ENCODE measurements at places on chromosomes 4 and X.

GRCh38 chr4:138833974-138834373 lies 181.6 kb upstream of the NOCT start:
- DNase-seq = no peak

- no peak for DNase-seq
Observed at GRCh38 chrX:76279007-76279406, 106.1 kb downstream of the PBDC1 start.

DNA sequence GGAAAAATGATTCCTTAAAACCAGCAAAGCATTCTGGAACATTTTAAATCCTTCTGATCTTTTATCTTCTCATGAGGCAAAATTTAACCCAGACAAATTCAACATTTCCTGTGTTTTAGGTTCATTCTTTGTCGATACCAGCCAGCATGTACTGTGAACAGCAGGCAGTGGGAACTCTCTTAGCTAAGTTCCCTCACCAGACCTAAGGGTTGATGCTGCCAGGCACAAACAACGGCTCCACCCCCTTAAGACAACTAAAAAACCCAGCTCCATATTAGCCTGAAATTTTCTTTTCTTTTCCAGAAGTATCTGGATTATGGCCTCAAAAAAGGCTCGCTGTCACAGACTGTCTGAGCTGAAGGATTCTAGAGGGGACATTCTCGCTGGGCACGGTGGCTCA lies 2.4 kb upstream of the RBM47 start:
- DNase-seq = no peak

DNA sequence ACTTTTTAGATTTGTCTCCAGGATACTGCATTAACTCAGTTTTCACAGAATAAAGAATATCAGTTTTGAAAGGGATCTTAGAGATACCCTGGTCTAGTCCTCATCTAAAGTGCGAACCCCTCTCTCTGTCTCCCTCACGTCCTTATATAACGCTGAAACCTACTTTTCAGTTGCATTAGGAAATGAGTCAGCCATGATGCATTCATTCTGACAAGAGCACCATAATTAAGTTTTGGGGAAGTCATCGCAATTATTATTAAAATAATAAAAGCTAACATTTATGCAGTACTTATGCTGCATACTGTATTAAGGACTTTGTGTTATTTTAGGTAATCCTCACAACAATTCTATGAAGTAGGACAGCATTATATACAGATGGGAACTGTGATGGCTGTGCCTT lies 116.1 kb downstream of the REELD1 start:
- DNase-seq = no peak

DNA sequence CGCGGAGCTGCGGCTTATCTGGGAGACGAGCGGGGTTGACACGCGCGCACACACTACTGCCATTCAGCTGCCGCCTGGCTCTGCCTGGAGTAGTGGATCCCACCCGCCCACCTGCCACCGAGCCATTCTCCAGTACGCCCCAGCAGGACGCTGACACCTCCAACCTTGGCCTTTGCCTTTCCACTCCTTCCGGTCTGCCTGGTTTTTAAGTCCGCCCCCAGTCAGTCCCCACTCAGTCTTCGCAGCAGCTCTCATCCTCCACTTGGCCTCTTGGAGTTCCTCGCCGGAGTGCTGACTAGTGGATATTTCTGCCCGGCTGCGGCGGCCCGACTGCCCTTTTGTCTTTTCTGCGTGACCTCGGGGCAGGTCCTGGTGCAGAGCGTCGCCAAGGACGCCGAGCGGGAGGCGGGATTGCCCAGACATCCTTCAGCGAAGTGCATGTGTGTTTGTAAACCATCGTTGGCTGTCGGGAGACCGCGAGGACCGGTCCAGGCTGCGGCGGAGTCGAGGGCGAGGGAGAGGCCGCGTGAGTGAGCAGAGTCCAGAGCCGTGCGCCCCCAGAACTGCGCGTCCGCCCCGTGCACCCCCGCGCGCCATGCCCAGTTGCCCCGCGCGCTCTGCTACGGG lies 1.1 kb downstream of the SLIT2 start:
- peak; percentile 27 for DNase-seq

DNA sequence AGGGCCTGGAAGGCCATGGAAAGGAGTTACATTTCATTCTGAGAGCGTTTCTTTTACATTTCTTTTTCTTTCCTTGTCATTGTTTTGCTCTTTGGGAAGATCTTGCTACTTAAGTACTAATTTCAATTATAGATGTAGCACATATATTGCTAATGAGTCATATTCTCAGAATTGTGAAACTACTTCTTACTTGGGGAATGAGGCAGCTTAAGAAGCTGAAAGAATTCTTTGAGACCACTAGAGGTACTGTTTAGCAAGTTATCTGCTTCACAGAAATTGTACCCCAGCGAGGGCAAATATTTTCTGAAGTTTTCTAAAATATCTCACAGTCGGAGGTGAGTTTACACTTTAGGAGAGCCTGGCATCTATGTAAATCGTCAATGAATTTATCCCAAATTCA lies 100.6 kb downstream of the AFF2 start:
- no peak for DNase-seq

DNA sequence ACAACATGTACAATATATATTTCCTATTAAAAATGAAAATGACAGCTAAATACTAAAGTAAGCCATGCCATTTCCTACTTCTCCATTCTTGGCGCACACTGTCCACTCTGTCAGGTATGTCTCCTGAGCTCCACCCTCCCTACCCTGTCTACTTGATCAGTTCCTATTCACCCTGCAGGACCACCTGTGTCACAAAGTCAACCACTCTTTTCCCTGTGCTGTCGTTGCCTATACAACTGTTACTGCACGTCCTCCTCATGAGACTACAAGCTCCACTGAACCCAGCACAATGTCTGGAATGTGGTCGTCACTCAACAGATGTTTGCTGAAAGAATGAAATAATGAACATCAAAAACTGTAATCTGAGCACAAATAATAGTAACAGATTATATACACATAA lies 54.9 kb downstream of the SLC9A7 start:
- DNase-seq = no peak

DNA sequence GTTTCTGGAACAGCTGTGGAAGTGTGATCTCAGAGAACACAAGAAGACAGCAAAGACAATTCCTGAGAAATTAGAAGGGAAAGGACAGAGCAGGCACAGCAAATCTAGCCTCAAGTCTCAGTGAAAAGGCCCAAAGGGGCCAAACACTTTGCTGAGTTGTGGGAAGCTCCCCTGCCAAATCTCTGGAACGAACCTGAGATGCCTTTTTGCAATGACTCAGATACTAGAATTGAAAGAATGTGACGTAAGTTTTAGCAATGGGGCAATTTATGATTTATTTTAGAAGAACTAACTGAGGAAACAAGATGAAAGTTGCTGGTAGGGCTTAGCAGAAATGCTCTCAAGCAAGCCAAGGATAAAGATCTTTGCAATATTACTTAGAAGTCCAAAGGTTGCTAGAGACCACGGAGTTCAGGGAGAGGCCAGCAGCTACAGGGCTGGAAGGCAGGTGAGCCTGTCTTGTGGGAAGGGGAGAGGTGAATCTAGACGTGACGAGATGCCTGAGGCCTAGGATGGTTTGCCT lies 92.8 kb downstream of the AMELX start:
- no peak for DNase-seq

DNA sequence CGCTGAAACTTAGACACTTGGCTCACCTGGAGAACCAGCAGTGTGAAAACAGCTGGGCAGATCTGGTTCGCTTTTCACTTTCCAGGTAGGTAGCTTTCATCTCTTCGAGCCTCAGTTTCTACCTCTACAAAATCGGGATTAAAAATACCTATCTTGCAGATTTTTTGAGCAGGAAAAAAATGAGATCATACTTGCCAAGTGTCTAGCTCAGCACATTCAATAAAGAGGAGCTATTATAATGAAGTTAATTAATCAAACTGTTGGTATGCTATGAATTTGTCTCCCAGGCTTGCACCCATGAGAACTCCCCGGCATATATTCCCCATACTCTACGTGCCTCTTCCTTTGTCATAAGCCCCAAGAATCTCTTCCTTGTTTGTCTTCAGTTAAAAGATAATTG lies 158.6 kb upstream of the LDB2 start:
- no peak for DNase-seq

DNA sequence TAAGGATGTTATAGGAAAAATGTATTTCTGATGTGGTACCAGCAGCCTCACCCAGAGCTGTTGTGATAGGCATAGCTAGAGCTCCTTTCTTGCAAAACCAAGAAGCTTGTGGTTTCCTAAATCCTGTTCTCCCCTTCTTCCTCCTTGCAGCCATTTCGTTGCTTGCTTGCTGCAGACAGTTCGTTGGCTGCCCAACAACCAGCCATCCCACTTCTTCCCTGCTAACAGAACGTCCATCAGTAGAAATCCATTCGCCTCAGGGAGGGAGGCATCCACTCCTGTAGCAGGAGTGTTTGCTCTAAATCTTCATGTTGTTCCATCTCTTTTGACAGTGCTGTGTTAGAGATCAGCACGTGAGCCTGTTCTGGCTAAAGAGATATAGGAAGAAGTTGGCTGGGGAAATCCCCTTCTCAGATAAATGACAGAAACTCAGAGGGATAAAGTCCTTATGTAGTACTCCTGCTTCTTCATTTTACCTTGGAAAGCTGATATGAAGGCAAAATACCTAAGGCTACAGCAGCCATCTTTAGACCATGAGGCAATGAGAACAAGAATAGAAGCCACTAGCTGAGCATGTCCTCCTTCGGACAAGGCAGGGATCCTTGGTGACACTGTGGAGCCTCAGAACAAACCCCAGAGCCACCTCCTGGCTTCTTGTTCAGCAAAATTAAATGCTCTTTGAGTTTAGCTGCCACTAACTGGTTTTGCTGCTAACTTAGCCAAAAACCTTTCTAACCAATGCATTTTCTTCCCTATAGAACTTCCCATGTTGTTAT lies 68.4 kb upstream of the RELL1 start:
- DNase-seq = no peak

DNA sequence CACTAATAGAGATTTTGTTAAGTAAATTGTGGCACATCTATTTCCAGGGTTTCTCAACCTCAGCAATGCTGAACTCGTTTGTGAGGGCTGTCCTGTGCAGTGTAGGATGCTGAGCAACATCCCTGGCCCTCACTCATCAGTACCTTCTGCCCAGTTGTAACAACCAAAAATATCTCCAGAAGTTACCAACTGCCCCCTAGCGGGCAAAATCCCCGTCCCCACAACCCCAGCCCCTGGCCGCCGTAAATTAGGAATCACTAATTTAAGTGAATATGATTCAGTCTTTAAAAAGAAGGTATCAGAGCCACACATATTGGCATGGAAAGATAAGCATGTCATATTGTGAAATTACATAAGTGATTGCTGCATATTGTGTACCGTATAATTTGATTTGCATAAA lies 123.4 kb downstream of the ASB9 start:
- DNase-seq = peak; percentile 47

GRCh38 chr4:65391382-65391781 lies 278.9 kb downstream of the EPHA5 start:
- no peak for DNase-seq

GRCh38 chr4:39608451-39608850 lies 30.2 kb downstream of the SMIM14 start:
- no peak for DNase-seq

GRCh38 chr4:123110685-123111084 lies 188.3 kb upstream of the NUDT6 start:
- no peak for DNase-seq

GRCh38 chr4:93183576-93183975 lies 645.0 kb upstream of the ATOH1 start:
- DNase-seq = no peak

- DNase-seq = no peak
Observed at GRCh38 chr4:33080275-33080674, 2360.1 kb downstream of the PCDH7 start.

GRCh38 chrX:86103061-86103460 lies 45.2 kb upstream of the DACH2 start:
- no peak for DNase-seq

DNA sequence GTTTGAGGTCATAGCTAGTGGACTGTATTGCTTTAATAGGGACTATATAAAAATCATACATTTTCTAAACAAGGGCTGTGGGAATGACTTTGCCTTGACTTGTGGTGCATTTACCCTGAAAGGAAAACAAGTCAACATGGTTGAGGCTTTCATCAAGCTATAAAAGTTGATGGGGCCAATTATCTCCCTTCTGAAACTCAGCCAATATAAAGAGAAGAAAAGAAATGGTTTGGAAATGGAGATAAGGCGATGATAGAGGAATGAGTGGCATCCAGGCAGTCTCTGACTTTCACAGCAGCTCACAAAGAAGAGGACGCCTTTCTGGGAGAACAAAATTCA lies 118.7 kb downstream of the SMARCA1 start:
- DNase-seq = no peak

DNA sequence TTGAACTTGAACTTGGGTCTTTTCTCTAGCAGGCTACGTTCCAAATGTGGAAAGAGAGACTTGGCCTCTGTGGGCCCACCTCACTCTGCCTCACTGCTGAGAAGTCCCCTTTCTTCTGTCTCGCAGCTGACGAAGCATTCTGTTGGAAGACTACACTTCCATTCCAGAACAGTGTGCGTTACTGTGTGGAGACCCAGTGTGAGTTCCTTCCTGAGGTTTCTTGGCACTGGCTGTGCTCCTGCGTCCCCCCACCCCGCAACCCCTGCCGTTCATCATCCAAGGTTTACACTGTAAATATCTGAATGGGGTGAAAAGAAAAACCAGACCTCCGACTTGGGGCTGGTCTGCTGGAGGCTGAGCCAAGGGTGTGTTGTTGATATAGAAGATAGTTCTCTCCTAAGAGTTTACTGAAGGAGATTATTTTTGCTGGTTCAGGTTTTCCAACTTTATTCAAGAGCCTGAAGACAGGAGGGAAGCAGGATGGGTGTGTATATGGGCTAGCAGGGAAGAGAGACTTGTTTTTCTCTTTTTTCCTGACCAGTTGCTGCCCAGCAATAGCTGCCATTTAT lies 34.7 kb downstream of the NHSL2 start:
- no peak for DNase-seq

- DNase-seq = no peak
Observed at GRCh38 chr4:75717408-75717807, 7.0 kb upstream of the USO1 start.

Data from activated T-cell treated with anti-CD3 and anti-CD28 coated beads, Interleukin-2, amount 50 U/mL, for 24 hours (primary cell).